ENCODE measurements at places on chromosomes 2 and 18. TPM values are rescaled to one million over a fixed set of nuclear protein-coding genes. Genes with fewer than 3 reads are reported as not detected.

DNA sequence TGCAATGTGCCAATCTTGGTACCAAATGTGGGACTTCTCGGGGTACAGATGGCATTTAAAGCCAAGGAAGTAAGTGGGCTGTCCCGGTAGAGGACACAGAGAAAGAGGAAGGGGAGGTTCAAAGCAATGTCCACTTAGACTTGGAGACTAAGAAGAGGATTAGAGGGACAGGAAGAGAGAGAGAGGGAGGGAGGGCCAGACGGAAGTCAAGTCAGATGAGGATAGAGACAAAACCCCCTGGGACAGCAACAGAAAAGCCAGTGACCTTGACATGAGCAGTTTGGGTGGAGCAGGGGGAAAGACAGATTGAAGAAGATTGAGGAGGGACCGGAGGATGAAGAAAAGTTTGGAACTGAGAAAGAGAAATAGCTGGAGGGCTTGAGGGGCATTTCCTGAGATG is 164.5 kb downstream of the NCK2 start:
- no peak for DNase-seq

DNA sequence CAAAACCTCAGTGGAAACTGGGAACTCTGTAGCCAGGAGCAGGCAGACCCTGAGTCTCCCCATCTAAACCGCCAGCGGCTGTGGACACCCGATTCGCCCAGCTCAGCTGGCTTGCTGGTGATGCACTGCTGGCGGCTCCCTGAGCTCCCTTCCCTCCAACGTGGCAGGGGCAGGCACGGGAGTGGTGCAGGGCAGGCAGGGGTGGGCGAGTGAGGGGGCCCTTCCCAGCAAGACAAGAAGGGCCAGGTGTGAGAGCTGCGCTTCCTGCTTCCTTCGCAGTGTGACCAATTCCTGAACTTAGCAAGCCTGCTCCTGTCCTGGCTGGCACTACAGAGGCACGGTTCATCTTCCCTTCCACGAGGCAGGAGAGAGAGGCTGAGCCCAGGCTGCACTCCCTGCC is 12.3 kb upstream of the SEMA4C start:
- no peak for DNase-seq

- no peak for DNase-seq
These were observed 50.0 kb downstream of the MC4R start for GRCh38 chr18:60322591-60322990.

GRCh38 chr2:55712477-55713060 is 18.9 kb upstream of the PNPT1 start:
- DNase-seq: no peak

GRCh38 chr2:78065366-78065765 is 543.2 kb upstream of the LRRTM4 start:
- no peak for DNase-seq

MYO5B gene
- polyA plus RNA-seq: 5.2 TPM

DNA sequence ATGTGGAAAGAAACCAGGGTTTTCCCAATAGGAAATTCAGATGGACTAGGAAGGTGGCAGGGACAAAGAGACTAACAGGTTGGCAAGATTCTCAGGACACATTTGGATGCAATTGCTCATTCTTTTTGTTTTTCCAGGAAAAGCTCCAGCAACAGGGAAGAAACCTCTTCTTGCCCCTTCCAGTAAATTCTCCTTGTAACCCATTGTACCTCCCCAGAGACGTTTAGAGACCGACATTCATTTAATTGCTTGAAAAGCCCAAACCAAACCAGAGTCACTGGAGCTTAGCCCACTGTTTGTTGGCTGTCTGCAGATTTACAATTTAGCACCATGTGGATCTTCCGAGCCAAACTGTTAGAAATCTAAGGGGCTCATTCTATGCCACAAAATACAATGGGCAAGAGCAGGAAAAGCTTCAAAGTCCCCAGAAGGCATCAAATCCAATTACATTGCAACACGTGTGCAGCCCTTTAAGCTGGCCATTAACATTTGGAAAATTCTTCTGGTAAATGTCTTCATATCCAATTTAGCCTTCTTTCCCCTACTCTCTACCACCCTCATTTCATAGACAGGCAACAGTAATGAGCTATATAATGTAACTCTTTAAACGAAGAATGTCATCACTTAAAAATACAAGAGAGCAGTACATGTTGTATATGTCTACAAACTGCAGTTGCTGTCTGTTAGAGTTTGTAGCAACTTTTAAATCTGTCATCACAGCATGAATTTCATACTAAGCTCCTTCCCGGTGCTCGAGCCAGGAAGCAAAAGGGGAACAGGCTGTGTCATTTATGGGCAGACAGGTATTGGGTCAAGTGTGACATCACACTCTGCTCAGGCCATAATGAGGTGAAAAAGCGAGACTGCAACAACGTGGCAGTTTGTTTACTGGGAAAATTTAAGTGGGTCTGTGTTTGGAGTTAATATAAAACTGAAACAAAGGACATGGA is 235.6 kb upstream of the HNRNPA3 start:
- DNase-seq: no peak

DNA sequence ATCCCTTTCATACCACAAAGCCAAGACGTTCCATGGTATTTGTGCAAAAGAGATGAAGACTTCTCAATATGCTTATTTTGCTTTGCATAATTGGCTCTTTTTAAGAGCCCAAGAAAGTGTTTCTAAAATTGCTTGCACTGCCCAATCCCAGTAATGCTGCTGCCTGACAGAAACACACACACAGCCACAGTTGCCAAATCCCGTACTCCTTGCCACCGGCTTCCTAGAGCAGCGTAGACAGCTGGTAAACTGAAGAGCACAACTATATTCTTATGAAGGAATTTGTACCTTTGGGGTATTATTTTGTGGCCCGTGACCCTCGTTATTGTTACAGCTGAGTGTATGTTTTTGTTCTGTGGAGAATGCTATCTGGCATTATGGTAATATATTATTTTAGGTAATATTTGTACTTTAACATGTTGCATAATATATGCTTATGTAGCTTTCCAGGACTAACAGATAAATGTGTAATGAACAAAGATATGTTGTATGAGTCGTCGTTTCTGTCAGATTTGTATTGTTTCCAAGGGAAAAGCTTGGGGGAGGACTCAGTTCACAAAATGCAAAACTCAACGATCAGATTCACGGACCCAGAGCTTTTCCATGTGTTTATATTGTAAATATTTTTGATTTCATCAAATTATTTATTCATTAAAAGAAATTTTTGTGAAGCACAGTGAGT is 202.9 kb upstream of the RAB12 start:
- DNase-seq: no peak

UGT1A6 gene
- polyA plus RNA-seq: 0.14 TPM

DNA sequence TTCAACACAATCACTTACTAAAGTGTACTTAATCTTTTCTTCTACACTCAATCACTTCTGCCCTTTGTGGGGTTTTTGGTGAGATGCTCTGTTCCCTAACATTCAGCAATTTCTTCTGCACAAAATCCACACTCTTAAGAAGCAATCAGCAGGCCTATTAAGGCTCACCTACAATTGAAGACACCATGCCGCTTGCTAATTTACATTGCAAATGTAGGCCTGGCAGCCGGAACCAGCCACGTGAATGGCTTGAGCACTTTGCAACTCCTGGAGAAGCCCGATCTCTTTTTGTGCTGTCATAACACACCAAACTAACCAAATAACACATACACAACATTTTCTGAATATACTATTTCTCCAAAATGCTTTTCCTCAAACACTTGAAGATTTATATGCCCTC is 66.3 kb downstream of the NYAP2 start:
- no peak for DNase-seq

ATOH8 gene
- 11.6 TPM for polyA plus RNA-seq

- DNase-seq: no peak
These were observed 131.1 kb downstream of the DSEL start for GRCh38 chr18:67385455-67385854.

- DNase-seq: no peak
These were observed 25.4 kb downstream of the MYO7B start for GRCh38 chr2:127560931-127561280.

GRCh38 chr2:172436889-172437288 is 9.5 kb downstream of the ITGA6 start:
- DNase-seq: no peak

DNA sequence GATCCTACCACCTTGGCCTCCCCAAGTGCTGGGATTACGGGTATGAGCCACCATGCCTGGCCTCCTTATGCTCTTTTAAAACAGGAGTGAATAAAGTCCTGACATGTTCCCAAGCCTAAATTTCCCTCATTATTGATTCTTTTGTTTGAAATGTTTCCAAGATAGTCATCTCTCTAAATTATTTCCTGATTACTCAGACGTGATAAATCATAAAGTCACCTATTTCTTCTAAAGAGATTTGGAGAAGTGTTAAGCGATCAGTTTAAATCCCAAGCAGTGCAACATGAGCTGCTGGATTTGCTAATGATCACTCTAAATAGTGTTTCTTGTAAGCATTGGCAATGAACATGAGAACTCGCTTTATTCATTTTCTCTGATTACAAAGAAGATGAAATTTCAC is 51.8 kb downstream of the PMAIP1 start:
- no peak for DNase-seq

GRCh38 chr2:216074794-216075193 is 6.8 kb downstream of the PECR start:
- DNase-seq: no peak

GRCh38 chr2:69221960-69222751 is 164.9 kb downstream of the GFPT1 start:
- no peak for DNase-seq

GRCh38 chr18:45621061-45621511 is 5.8 kb downstream of the SLC14A2 start:
- no peak for DNase-seq

- DNase-seq: no peak
These were observed 38.9 kb downstream of the METAP1D start for GRCh38 chr2:172038604-172039003.

GRCh38 chr18:74064510-74064909 is 83.1 kb downstream of the FBXO15 start:
- DNase-seq: no peak

All from muscle of arm (tissue), 14 donors.